ENCODE measurements at places on chromosomes 6 and 20. TPM values are rescaled to one million over a fixed set of nuclear protein-coding genes. Genes with fewer than 3 reads are reported as not detected.

- DNase-seq, result peak; percentile 42
These were observed 47.3 kb downstream of the PFDN4 start for GRCh38 chr20:54255157-54255556.

- no peak for DNase-seq
These were observed 59.3 kb downstream of the GRM4 start for GRCh38 chr6:34086558-34086957.

GRCh38 chr20:21505161-21505809, 8.6 kb downstream of the NKX2-2 start:
- no peak for DNase-seq

GRCh38 chr20:45359406-45360148, 3.4 kb upstream of the SYS1 start:
- DNase-seq, result peak; percentile 86

TINAG gene
- not detected for total RNA-seq

Measured in foreskin keratinocyte (primary cell).